GM03348 (cell line): ENCODE measurements at places on chromosomes 6 and 20.

GRCh38 chr6:26501482-26501986, 1.4 kb downstream of the BTN1A1 start:
- DNase-seq = peak; percentile 33

GRCh38 chr6:161368514-161368913, 94.7 kb upstream of the AGPAT4 start:
- DNase-seq = no peak

- no peak for DNase-seq
These were observed 402.7 kb upstream of the AGPAT4 start for GRCh38 chr6:161676586-161676985.

DNA sequence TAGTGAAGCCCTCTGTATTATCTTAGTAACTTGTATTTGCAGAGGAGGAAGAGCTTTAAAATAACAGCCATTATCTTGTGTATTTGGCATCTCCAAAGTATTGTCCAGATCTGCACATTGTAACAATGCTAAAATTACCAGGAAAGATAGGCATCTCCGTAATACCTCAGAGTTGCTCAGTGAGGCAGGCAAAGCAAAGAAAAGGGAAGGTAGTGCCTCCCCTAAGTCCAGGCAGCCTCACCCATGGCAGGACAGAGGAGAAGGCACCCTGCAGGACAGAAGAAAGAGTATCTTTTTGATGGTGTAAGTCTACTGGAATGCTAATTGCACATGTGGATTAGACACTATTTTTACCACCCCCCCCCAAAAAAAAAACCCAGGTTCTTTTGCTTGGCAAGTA, 13.6 kb upstream of the SSTR4 start:
- no peak for DNase-seq

DNA sequence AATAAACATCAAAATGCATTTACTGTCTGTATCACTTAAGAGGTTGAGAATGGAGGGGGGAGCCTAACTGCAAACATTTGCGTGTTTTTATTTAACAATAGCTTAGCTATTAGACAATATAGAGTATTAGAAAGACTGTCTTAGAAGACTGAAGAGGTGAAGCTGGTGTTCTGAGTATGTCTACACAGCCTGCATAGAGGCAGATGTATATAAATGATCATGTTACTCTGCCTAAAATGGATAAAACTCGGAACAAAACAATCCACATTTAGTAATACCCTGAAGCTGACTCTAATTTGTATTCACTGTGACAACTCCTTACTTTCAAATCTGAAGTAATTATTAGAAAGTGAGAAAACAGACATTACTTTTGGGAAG, 181.9 kb downstream of the GMPR start:
- DNase-seq = no peak
